ENCODE measurements at places on chromosomes 11 and 22.

GRCh38 chr11:82969811-82970210 lies 68.3 kb downstream of the DDIAS start:
- DNase-seq, result no peak

DNA sequence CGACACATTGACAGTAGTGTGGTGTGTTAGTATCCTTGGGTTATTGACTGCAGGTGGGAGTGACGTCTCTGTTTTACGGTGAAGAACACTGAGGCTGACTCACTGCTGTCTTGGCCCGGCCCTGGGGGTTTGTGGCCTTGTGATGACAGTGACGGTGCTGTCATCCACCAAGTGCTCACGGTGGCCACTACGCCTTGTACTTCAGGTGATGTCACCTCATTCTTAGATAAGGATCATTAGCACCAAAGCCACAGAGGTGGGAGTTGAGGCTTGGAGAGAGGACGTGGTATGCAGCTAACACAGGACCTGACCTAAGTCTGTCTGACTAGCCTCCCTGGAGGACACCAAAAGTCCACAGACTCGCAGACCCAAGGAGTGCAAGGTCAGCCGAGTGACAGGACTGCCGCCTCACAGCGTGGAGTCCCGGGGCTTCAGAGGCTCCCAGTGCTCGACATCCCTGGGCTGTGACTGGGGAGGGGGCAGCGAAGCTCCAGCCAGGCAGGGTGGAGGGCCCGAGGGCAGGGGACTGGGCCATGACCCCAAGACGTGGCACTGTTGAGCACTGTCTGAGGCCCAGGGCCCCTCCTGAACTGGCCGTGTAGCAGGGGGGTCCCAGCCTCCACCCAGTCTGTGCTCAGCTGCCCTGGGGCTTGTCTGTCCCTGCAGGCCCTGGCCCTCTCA lies 56.5 kb downstream of the NAT10 start:
- no peak for DNase-seq

GRCh38 chr11:494761-495536 lies 12.1 kb downstream of the RNH1 start:
- no peak for DNase-seq

DNA sequence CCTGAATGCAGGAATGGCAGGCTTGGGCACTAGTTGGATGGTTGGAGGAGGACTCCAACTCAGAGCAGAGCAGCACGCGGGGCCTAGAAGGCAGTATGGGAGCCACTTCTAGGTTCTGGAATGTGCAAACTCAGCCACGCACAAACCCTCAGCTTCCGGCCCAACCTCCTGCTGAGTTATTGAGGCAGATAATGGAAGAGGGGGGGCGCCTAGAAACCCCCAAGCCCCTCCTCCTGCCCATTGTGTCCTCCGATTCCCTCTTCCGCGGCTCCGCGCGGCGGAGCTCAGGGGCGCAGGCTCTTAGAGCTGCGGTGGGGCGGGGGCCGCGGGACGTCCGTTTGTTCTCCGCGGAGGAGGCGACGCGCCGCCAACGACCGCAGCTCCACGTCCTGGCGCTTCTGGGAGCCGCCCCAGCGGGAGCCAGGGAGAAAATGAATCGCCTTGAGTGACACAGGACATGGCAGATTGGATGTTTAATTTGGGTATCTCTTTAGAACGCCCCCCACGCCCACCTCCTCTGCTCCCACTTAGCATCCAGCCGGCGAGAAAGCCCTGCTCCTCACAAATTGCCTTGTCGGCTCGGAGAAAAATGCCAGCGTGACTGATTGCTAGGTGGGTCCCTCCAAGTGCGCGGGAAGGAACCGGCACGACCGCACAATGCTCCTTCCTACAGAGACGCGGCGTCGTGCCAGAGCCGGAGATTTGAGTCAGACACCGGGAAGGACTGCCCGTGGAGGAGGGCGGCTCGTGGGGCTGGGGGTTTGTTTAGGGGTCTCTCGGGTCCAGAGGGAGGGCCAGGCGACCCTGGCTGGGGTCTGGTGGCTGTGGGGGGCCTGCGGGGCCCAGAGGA lies 144.6 kb downstream of the NECTIN1 start:
- DNase-seq, result peak; percentile 44

- DNase-seq, result no peak
Observed at GRCh38 chr11:77455740-77456139, 18.2 kb downstream of the PAK1 start.

DNA sequence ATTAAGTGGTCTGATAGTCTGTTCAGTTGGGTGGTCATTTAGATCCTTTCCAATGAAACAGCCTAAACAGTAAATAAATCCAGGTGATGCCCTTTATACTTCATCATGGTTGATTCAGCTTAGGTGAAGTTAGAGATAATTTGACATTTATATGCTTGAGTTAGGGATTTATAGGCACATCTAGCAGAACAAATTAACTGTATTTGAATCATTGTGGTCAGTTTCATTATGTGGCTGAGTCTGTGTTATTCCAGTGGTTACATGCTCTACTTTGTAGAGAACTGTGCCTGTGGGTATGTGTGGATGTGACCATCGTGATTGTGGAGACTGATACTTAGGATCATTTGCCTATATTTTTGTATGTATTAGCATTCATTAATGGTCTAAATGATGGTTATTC lies 194.6 kb downstream of the DDX10 start:
- no peak for DNase-seq

DNA sequence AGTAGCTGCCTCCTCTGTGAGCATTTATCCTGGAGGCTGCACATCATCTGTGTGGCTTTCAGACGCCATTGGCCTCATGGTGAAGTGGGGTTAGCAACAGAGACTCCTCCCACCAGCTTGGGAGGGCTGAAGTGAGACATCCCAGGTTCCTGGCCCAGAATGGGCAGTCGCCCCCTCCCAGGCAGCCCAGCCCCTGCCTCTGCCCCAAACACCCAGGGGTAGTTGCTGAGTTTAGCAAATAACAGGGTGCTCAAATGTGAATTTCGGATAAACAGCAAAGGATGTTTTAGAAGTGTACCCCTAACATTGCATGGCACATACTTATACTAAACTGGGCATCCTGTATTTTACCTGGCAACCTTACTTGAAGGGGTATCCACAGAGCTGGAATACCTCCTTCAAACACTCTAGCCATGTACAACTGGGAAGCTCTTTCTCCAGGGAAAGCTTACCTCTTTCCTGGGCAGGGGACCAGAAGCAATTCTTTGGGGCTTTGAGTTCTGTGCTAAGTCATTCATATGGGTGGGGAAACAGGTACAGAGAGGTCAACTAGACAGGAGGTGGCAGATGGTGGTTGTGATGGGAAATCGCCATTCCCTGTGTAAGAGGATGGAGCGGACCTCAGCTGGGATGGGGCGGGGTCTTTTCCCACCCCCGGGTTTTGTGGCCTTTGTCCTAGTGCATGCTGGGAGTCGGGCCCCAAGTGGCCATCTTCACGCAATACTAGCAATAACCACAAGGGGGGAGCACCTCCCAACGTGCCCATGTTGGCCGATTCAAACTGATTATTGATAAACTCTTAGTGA lies 19.3 kb downstream of the MTFP1 start:
- DNase-seq, result no peak

GRCh38 chr11:122186439-122187080 lies 70.5 kb upstream of the BLID start:
- peak; percentile 91 for DNase-seq

DNA sequence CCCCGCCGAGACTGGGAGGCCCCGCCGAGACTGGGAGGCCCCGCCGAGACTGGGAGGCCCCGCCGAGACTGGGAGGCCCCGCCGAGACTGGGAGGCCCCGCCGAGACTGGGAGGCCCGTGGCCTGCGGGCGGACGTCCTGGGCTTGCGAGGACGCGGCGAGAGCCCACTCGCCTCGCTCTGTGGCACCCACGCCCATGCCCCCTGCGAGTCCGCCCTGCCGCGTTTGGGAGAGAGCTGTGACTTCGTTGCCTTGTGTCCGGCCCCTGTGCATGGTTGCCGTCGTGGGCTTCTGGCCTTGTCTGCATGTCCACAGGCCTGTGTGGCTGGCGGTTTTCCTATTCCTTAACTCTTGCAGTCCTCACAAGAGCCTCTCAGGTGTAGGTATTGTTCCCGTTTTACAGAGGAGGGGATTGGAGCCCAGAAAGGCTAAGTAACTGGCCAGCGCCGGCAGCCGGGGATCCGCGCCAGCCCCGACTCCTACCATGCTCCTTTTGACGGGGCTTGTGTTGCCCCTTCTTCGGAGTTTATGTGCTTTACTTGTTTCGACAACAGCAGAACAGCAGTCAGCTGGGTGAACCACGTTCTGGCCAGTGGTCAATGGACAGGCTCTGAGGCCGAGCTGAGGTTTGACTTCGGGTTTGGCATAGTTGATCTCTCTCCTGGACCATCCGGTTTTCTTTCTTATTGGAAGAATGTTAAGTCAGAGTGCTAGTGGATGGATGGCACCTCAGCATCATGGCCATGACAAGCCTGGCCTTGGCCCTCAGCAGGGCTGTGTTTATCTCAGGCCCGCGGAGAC lies 741 bp downstream of the PHRF1 start:
- no peak for DNase-seq

DNA sequence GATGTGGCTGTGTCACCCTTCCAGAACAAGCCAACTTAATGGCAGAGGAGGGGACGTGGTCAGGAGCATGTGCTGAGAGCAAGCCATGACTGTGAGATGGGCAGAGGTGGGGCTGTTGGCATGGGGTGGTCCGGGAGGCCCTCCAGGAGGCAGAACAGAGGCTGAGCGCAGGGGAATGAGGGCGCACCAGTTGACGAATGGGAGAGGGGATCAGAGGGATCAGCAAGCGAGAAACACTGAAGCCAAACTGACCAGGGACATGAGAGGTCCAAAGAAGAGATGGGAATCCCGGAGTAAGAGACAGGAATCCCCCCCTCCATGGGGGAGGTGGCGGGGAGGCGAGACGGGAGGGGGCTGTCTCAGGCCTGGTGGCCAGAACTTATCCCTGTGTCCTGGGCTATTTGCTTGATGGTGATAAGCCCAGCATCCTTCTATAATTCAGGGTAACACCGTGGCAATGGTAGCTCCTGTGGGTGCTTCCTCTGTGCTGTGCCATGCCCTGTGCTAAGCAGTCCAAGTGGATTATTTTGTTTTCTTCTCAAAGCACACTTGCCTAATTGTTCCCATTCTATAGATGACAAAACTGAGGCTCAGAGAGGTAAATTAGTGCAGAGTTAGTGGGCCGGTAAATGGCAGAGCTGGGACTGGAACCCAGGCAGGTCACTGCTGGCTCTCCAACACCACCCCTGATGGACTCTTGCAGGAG lies 83.4 kb upstream of the SHISAL1 start:
- no peak for DNase-seq

DNA sequence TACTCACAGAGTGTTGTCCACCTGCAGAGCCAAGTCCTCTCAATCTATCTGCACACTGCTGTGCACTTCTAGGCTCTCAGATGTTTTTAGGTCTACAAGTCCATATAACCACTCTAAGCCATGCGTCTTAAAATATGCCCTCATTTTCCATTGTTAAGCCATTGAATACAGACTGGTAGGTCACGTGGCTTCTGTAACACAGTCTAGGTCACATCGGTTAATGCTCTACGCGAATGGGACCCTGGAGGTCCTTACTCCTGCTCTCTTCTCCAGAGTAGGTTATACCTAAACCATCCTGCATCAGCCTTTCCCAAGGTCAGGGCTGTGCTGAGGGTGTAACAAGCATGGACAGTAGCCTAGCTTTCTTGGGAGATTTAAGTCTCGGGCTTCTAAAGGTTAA lies 819 bp downstream of the JAML start:
- no peak for DNase-seq

DNA sequence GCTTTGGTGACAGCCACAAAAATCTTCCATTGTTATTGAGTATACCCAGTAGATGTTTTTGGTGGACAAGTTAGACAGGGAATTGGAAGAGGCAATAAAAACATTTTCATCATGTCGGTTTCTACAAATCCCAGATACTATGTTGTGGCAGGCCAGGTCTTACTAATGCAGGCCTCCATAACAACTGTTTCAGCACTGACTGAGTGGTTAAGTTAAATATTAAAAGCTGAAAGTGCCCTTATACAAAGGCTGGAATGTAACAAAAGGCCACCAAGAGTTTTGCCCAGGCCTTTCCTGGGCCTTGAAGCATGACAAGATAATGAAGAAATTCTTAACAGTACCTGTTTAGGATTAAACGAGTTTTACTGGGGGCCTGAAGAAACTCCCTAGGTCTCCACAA lies 29.3 kb downstream of the DMC1 start:
- peak; percentile 18 for DNase-seq

- DNase-seq, result no peak
Observed at GRCh38 chr11:7896009-7896785, 34.9 kb downstream of the OR10A6 start.

DNA sequence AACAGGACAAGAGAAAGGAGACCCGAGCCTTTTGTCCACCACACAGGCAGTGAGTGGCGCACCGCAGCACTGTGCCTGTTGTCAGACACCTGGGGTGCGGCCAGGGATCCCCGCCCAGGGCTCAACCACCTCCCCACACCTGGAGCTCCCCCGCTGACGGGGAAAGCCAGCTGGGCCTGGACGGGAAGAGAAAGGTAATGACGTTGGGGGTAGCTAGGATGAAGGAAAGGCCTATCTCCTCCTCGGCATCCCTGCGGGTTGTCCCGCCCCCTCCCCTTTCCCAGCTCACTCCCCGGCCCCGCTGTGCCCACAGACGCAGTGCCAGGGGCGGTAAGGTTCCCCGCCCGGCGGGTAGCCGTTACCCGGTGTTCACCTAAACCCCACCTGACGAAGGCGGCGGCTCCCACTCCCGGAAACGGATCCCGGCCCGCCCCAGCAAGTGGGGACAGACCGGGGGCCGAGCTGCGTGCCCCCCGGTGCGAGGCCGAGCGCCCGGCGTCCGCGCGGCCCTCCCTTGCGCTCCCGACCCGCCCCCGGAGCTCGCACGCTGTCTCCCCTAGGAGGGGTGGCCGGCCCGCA lies 495 bp downstream of the HYOU1 start:
- no peak for DNase-seq

GRCh38 chr11:12100841-12101242 lies 9.5 kb upstream of the MICAL2 start:
- DNase-seq, result no peak

- DNase-seq, result no peak
Observed at GRCh38 chr11:1842149-1843097, 3.6 kb downstream of the TNNI2 start.

DNA sequence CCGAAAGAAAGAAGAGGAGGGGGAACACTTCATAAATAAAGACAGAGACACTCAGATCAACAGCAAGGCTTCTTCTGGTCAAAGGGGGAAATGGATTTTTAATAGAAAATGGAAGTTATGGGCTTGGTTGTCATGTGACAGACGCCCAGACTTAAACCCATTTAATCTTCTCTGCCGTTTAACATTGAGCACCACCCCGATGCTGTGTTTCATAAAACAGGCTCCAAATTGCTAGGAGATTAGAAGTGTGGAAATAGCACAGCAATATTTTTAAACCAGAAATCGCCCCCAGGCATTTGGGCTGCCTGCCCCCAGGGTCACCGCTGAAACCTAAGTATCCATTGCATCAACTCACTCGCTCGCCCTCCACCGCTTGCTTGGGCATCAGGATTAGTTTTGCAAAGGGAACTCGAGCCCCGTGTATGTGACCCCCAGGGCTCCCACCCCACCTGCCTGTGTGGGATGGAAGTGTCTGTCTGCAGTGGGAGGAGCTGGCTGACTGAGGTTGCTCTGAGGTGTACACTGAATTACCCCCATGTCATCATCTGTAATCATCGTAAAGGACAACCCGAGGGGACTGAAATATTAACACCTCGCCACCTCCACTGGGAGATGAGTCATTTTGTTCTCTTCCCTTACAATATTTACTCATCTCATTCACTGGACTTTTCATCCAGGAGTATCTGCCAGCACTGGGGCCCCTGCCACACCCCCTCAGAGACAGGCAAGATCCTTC lies 10.7 kb downstream of the DSCAML1 start:
- no peak for DNase-seq

Data from epithelial cell of proximal tubule (primary cell).